ENCODE measurements at places on chromosomes 12 and 14.

DNA sequence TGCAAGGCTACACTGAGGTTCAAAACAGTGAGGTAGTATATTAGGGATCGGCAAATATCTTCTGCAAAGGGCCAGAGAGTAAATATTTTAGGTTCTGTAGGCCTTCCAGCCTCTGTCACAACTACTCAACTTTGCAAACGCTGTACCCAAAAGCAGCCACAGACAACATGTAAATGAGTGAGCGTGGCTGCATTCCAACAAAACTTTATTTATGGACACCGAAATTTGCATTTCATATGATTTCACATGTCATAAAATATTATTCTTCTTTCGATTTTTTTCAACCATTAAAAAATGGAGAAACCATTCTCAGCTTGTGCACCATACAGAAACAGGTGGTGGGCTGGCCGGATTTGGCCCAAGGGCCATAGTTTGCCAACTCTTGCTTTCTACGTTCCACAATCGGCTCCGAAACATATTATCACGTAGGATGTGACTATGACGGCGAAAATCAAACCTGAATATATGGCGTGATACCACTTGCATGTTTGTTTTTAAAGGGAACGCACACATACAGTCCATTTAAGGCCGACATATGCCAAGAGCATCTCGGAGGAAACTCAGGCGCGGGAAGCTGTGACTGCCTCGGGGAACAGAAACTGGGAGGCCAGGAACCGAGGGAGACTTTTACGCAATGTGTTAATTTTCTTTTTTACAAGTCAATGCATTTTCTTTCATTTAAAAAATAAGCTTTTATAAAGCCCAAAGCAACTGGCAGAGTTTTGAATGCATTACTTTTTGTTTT lies 7.1 kb downstream of the NCOR2 start:
- no peak for DNase-seq

- peak; percentile 85 for DNase-seq
Observed at GRCh38 chr12:65649126-65649525, 175.2 kb upstream of the HMGA2 start.

- no peak for DNase-seq
Observed at GRCh38 chr12:16002880-16003279, 91.7 kb downstream of the DERA start.

GRCh38 chr14:33232031-33232430 lies 293.4 kb downstream of the NPAS3 start:
- no peak for DNase-seq

DNA sequence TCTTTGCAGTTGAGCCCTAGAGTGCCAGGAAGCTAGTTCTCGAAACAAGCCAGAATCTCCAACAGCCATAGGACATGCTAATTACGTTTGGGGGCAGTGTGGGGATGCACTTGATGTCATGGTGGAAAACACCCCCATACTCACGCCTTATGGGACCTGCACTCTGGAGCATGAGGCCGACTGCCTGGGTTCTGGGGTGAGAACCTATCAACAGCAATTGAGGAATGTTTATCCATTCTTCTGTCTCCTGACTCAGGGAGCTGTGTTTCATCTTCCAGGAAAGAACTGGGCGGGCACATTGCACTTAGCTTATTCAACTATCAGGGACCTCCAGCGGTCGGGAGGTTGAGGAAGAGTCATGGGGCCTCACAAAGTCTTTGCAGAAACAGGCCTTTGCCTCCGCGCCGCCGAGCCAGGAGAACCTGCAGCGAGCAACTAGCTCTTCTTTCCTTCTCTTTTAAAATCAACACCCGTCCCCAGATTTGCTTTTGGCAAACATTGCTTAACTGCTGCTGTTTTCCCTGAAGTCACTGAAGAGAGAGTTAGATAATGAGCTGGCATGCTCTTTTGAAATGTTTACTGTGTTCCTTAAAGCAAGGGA lies 226.1 kb upstream of the DIO3 start:
- DNase-seq: no peak

- DNase-seq: no peak
Observed at GRCh38 chr14:98599082-98599481, 672.9 kb downstream of the BCL11B start.

GRCh38 chr12:98883231-98883630 lies 238.1 kb downstream of the APAF1 start:
- no peak for DNase-seq

GRCh38 chr12:116861320-116861719 lies 19.9 kb downstream of the HRK start:
- DNase-seq: peak; percentile 89

DNA sequence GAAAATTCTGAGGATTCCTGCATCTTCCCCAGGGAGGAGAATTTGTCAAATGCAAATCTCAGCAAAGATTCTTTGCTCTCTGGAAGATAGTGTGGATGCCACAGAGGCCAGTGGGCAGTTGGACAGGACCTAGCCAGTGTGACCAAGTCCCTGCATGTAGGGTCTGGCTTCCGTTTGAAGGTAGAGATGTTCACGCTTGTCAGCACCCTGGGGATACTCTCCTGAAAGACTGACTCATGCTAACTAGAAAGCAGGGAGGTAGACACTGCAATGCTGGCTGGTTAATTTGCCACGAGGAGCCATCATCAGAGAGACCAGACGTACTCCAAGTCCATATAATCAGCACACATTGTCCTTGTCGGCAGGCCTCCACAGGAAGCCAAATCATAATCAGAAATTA lies 130.1 kb downstream of the SAMD4A start:
- DNase-seq: no peak

DNA sequence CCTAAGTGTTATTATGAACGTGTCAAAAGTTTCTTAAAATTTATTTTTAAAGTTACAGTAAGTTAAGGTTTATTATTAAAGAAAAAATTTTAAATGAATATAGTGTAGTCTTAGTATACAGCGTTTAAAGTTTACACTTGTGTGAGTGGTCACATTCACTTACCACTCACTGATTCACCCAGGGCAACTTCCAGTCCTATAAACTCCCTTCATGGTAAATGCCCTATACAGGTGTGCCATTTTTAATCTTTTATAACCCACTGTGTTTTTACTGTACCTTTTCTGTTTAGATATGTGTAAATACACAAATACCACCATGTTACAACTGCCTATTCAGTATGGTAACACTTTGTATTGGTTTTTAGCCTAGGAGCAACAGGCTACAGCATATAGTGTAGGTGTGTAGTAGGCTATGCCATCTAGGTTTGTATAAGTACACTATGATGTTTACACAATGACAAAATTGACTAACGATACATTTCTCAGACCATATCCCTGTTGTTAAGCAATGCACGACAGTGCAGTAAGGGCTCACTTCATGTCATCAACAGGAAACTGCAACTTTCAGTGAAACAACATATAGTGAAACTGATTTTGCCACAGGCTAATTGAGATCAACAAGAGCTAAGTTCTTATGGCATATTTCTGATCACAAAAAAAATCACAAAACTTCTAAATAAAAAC lies 112.0 kb upstream of the TMCC3 start:
- DNase-seq: no peak

- no peak for DNase-seq
Observed at GRCh38 chr14:23445773-23446172, 10.3 kb upstream of the MYH7 start.

GRCh38 chr12:84186433-84186832 lies 726.2 kb downstream of the SLC6A15 start:
- no peak for DNase-seq

GRCh38 chr12:63223128-63223527 lies 72.1 kb upstream of the AVPR1A start:
- DNase-seq: no peak

- no peak for DNase-seq
Observed at GRCh38 chr12:3564861-3565260, 73.9 kb downstream of the PRMT8 start.

DNA sequence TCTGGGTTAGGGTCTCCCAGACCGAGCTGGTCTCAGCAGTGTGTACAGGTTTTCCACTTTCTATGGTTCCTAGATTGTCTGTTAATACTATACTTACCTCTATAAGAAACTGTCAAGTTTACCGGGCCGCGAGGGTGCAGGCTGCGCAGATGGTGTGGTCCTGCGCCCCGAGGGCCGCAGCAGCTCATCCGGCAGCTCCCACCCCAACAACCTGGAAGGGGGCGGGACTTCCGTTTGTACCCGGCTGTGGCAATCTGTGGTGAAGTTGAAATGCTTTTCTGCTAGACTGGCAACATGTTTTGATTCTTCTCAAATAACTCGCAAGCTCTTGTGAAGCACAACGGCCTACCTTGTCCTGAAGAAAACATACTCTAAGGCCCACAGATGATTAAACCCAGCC lies at the start of gene CLEC9A:
Gene CLEC9A, plus strand, starts transcription at position 237 of the 400 bp plus-strand sequence. CDS start 22,006 bp downstream, outside the sequence.
- no peak for DNase-seq

- no peak for DNase-seq
Observed at GRCh38 chr12:123040106-123040505, 59.6 kb downstream of the ARL6IP4 start.

- no peak for DNase-seq
Observed at GRCh38 chr14:31024010-31024480, 1.4 kb upstream of the AP4S1 start.

- DNase-seq: peak; percentile 61
Observed at GRCh38 chr14:74583689-74584434, 28.2 kb downstream of the LTBP2 start.

DNA sequence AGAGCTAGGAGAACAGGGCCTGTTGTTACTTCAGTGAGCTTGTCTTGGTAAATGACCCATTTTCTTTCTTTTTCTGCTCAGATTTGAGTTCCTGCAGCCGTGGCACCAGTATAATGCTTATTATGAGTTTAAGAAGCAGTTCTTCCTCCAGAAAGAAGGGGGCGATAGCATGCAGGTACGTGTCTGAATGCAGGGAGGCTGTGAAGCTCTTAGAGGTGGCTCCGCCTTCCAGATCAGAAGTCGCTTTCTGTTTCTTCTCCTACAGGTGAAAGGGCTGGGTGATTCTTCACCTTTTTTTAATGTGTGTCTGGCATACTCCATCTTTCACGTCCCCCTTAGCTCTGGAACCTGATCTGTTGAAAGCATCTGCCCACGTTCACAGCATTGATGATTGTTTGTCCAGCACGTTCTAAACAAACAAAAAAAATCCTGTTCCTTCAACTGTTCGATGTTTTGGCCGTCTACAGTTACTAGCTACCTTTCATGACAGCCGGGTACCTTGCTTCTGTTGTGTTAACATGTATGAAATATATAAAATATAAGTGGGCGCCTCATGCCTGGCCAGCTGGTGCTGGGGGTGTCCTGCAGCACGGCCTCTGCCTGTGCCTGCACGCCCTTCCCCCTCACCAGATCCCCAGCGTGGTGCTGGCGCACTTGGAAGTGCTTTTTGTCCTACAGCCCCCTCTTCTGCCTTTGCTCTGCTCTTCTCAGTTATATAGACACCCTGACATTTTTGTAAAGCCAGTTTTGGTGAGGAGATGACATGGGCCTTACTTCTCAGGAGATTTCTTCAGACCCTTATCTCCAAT lies 44.6 kb downstream of the SFSWAP start:
- DNase-seq: no peak

DNA sequence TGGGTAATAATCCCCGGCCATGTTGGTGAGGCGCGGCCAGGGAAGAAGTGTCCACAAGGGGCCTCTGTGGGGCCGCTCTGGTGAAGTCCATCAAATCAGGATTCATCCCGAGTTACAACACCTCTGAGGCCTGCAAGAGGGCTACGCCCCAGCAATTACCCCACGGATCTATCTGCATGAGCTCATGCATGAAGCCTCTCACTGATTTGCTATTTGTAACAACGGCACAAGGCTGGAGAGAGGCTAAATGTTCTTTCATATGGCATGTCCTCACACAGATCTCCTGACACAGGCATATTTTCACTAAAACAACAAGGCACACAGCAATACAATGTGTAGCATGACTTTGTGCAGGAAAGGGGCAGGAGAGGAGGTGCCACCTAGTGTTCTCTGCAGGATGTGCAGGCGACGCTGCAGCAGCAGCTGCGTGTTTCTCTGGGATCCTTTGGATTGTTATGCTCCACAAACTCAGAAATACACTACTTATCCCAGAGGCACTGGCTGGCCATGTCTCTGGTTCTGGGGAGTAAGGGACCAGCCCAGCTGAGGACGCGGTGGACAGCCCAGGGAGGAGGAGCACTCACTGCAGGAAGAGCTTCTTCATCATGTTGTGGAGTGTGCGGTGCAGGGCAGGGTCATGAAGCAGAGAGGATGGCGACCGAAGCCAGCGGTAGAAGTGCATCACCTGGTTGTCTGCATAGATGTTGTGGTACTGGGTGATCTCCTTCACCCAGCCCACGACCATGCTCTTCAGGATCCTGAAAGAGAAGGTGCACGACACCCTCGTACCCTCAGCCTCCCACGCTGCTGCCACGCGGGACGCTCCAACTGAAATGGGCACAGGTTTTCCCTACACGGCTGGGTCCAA lies 20.2 kb downstream of the P2RX2 start:
- DNase-seq: peak; percentile 88

DNA sequence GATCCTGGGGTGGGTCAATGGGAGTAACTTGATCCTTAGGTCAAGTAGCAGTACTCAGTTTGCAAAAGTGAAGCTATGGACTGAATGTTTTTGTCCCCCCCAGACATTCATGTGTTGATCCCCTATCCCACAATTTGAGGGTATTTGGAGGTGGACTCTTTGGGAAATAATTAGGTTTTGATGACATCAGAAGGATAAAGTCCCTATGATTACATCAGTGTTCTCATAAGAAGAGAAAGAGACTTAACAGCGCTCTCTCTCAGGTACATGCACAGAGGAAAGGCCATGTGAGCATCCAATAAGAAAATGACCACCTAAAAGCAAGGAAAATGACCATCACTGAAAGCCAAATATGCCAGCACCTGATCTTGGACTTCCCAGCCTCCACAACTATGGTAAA lies 550.8 kb downstream of the FOXG1 start:
- no peak for DNase-seq
